ENCODE measurements at places on chromosomes 7 and 10. TPM values are rescaled to one million over a fixed set of nuclear protein-coding genes. Genes with fewer than 3 reads are reported as not detected.

DNA sequence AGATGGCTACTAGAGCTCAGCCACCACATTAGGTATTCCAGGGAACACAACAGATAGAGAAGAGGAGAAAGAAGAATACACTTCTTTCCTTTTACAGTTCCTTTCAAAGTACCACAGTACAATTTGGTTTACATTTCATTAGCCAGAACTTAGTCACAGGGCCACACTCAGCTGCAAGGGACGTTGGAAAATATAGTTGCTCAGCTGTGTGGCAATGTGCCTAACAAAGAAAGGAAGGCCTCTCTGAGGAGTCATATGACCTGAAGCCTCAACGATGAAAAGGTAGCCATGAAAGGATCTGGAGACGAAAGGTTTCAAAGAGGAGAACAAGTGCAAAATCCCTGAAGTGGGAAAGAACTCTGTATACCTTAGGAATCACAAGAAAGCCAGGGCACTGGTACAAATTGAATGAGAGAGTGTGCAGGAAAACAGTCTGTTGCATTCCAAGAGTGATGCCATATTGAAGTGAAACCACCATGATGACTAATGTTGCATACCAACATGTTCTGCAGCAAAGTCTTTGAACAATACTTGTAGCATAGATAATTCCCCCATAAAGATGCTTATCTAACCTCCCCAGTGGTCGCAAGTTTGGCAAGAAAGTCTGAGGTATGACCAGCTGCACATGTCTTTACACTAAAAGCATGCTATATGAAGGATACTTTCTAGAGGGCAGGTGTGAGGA is 278.9 kb downstream of the HPSE2 start:
- DNase-seq: no peak
- H3K4me3 ChIP-seq: no peak overlapping the region
- H3K36me3 ChIP-seq: no peaks in the 10 kb centered on the region
- no peaks in the 10 kb centered on the region for H3K4me1 ChIP-seq

DNA sequence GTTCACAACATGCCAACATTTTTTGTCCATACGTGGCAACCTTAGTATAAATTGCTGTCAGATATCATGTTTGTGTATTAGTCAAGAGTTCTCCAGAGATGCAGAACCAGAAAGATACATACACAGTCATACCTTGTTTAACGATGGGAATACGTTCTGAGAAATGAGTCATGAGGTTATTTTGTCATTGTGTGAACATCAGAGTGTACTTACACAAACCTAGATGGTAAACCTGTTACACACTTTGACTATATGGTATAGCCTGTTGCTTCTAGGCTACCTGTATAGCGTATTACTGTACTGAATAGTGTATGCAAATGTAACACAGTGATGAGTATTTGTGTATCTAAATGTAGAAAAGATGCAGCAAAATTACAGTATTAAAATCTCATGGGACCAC is 22.3 kb downstream of the ZNF518A start:
- no peaks in the 10 kb centered on the region for H3K4me1 ChIP-seq
- peaks cover 8% of the 10 kb centered on the region for H3K36me3 ChIP-seq
- H3K4me3 ChIP-seq: no peak overlapping the region
- DNase-seq: no peak
- H3K27ac ChIP-seq: no peak overlapping the region

DNA sequence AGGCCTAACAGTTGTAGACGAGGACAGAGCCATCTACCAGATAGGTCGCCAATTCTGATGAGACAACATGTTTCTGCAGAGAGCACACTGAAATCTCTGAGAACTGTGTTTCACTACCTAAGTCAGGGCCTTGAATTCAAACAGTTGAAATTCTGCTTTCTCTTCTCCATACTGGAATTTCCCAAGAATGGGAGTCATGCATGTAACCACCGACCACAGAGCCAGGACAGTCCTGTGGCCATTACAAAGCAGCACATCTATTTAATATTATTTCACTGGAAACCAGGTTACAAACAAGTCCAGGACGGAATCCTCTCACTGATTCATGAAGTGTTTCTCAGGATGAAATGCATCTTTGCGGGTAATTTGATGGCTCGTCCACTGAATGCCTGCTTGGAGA is 62.0 kb upstream of the ST8SIA6 start:
- H3K36me3 ChIP-seq: no peaks in the 10 kb centered on the region
- no peaks in the 10 kb centered on the region for H3K27me3 ChIP-seq
- no peak overlapping the region for H3K27ac ChIP-seq
- DNase-seq: no peak

DNA sequence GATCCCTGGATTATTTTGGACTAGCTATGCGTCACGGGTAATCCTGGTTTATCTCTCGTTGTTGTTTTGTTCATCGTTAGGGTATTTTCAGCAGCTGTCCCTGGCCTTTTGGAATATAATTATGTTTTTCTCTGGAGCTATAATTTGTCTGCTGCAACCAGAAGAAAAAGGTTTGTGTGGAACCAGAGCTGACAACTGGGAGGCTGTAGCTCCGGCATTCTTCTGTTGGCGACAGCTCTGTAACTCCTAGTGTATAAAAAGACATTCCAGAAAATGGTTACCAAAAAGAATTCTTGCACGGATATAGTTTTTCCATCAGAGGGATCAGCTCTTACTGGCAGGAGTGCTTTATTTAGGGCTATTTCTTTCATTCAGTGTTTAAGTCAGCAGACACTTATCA is 130.9 kb upstream of the PRR15 start:
- H3K27ac ChIP-seq: no peak overlapping the region
- H3K4me3 ChIP-seq: no peak overlapping the region
- no peaks in the 10 kb centered on the region for H3K27me3 ChIP-seq
- no peaks in the 10 kb centered on the region for H3K4me1 ChIP-seq
- no peak for DNase-seq

- peaks cover 14% of the 10 kb centered on the region for H3K27me3 ChIP-seq
- peaks cover 7% of the 10 kb centered on the region for H3K4me1 ChIP-seq
- DNase-seq: no peak
- H3K27ac ChIP-seq: no peak overlapping the region
These were observed 153.2 kb upstream of the NRBF2 start for GRCh38 chr10:62979921-62980320.

DNA sequence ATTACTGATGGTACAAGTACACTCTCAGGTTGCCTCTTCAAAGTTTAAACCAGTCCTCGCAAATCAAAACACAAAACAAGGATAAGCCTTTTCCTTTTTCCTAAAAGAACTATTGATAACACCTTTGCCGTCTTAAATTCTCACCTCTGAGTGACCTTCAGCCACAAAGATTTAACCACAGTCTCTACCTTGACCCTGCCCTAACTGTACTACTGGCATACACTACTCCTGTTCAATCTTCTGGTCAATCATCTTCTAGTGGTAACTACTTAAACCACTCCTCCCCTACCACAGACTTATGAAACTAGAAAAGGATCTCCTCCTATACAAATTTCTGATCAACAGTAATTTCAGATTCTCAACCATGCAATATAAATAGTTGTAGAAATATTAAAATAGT is 15.1 kb downstream of the UPF2 start:
- peaks cover 36% of the 10 kb centered on the region for H3K36me3 ChIP-seq
- no peak overlapping the region for H3K4me3 ChIP-seq
- no peaks in the 10 kb centered on the region for H3K27me3 ChIP-seq
- DNase-seq: no peak
- no peak overlapping the region for H3K27ac ChIP-seq

KIAA1217 gene
- 46.2 TPM for total RNA-seq

DNA sequence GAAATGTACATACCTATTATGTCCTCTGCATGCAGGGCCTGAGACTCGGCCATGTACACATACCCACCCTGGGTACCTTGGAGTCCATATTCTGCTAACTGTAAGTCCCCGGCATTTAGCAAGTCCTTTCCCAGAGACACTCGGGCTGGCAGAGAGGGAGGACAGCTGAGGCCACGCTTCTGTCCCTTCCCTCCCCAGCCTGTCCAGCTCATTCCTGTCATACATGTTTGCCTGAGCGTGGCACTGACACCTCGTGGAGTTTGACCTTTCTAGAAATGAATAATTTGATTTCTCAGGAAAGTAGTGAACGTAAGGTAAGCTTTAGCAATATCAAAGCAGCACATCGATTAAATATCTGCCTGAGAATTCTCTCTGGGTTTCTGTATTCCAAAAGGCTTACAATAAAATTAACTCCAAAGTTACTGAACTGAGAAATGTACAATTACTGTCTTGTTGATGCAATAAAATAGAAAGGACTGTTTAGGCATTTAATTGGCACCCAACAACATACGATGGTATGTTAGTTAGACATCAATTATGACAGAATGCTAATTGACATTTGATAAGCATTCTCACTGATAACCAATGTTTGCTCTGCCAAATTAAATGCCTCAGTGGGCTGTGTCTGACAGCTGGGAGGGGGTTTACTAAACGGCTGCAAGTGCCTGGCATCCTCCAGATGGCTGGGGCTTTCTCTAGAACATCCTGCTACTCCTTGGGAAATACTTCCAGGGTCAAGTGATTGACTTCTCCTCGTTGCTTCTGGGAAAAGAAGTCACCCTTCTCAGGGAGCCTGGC is 221.2 kb downstream of the CCSER2 start:
- DNase-seq: no peak
- H3K4me3 ChIP-seq: no peak overlapping the region
- H3K4me1 ChIP-seq: no peaks in the 10 kb centered on the region
- no peak overlapping the region for H3K27ac ChIP-seq
- peaks cover 52% of the 10 kb centered on the region for H3K27me3 ChIP-seq

DNA sequence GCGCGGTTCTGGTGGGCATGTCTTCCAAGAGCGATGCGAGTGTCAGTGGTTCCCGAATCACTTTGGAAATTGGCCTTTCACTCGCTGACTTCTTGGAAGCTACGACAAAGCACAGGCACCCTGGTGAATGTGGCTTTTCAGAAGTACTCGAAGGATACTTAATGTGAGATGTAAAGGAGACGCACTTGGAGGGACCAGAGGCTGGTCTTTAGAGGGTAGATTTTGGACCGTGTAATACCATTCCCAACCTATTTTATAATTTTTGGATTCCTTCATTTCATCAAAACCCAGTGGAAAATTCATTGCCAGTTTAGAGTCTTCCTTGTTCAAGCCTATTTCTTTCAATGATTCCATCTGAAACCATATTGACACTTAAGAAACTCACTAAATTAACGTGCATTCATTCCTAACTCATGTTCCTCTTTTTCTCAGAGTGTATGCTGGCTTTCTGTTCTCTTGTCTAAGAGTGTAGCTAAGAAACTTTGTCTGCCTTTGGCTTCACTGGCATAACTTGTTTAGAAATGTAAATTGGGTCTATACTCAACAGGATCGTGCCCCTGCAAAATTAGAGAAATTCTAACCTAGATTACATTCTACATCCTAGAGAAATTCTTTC is 645 bp upstream of the COPG2 start:
- H3K27ac ChIP-seq: no peak overlapping the region
- peaks cover 9% of the 10 kb centered on the region for H3K4me1 ChIP-seq
- peaks cover 18% of the 10 kb centered on the region for H3K36me3 ChIP-seq
- DNase-seq: no peak
- H3K4me3 ChIP-seq: peak overlapping the region; percentile 84

DNA sequence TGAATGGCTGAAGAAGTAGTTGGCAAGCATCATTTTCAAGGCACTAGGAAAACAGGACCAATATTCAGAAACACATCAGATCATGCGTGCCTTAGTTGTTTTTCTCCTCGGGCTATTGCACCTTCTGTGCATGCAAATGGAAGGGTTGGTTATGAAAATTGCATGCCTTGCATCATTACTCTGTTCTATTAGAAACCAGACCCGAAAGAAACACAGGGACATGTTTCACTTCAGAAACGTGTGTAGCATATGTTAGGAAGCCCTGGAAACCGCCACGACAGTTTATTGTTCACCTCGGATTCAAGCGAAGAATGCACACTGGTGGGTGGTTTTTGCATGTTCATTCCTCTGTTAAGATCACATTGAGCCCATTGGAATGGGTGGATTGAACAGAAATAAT is 214.7 kb downstream of the FRMD4A start:
- no peak overlapping the region for H3K27ac ChIP-seq
- H3K4me3 ChIP-seq: no peak overlapping the region
- no peaks in the 10 kb centered on the region for H3K4me1 ChIP-seq
- no peak for DNase-seq
- peaks cover 3% of the 10 kb centered on the region for H3K36me3 ChIP-seq

ZNF736 gene
- total RNA-seq: 8.6 TPM

- peaks cover 91% of the 10 kb centered on the region for H3K36me3 ChIP-seq
- peak overlapping the region; percentile 82 for H3K27ac ChIP-seq
- H3K27me3 ChIP-seq: no peaks in the 10 kb centered on the region
- H3K4me3 ChIP-seq: no peak overlapping the region
- no peak for DNase-seq
- peaks cover 34% of the 10 kb centered on the region for H3K4me1 ChIP-seq
These were observed 123.6 kb downstream of the UBE2H start for GRCh38 chr7:129828989-129829736.

DNA sequence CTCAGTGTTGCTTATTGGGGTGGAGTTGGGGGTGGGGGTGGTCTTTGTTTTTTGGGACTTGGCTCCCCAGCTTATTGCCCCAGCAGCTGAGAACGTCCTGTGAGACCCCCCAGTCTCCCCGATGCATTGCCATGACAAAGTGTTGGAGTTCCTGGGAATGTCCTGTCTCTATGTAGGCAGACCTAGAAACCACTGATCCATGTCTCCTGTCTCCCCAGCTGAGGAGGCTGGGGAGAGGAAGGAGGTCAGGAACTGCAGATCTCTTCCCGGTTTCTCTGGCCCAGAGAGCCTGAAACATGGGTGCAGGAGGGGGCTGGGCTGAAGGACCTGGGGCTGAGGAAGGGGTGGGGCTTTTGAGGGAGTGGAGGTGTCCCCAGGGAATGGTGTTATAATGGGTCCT is 80.2 kb upstream of the GTF2IRD1 start:
- no peak overlapping the region for H3K4me3 ChIP-seq
- peaks cover 13% of the 10 kb centered on the region for H3K36me3 ChIP-seq
- H3K4me1 ChIP-seq: no peaks in the 10 kb centered on the region
- H3K27ac ChIP-seq: no peak overlapping the region
- no peak for DNase-seq

CRHR2 gene
- not detected for total RNA-seq

TET1 gene
- total RNA-seq: 1.2 TPM

RNLS gene
- 7.1 TPM for total RNA-seq

- H3K27ac ChIP-seq: no peak overlapping the region
- no peaks in the 10 kb centered on the region for H3K36me3 ChIP-seq
- no peaks in the 10 kb centered on the region for H3K27me3 ChIP-seq
- no peak overlapping the region for H3K4me3 ChIP-seq
These were observed 133.4 kb downstream of the MAD1L1 start for GRCh38 chr7:2099048-2099957.

GRCh38 chr10:42955493-42955889 is 121.4 kb upstream of the RET start:
- no peak for DNase-seq
- H3K36me3 ChIP-seq: no peaks in the 10 kb centered on the region
- H3K27me3 ChIP-seq: peaks cover 24% of the 10 kb centered on the region

FAM20C gene
- 4.9 TPM for total RNA-seq

DNA sequence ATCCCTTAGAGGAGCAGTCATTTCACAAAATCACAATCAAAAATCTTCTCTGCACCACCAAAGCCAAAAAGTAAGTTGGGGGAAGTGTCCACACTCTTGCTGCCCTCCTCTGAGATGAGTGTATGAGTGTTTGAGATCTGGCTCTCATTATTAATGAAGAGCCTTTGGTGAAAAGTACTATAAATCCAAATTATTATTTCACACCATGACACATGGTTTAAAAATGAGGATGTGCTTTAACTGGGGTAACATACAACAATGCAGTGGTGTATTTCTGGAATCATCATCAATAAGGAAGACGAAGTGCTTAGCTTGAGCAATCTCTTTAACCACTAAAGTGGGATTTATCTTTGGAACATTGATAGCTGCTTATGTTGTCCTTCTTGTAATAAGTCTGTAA is 114.2 kb upstream of the ADAM12 start:
- no peaks in the 10 kb centered on the region for H3K36me3 ChIP-seq
- H3K4me3 ChIP-seq: no peak overlapping the region
- DNase-seq: no peak
- no peak overlapping the region for H3K27ac ChIP-seq
- no peaks in the 10 kb centered on the region for H3K4me1 ChIP-seq
- no peaks in the 10 kb centered on the region for H3K27me3 ChIP-seq

Measured in Calu3 (cell line).